ENCODE measurements at places on chromosomes 11 and 22.

- no peak for DNase-seq
Observed at GRCh38 chr11:17287058-17287457, 10.5 kb downstream of the NUCB2 start.

DNA sequence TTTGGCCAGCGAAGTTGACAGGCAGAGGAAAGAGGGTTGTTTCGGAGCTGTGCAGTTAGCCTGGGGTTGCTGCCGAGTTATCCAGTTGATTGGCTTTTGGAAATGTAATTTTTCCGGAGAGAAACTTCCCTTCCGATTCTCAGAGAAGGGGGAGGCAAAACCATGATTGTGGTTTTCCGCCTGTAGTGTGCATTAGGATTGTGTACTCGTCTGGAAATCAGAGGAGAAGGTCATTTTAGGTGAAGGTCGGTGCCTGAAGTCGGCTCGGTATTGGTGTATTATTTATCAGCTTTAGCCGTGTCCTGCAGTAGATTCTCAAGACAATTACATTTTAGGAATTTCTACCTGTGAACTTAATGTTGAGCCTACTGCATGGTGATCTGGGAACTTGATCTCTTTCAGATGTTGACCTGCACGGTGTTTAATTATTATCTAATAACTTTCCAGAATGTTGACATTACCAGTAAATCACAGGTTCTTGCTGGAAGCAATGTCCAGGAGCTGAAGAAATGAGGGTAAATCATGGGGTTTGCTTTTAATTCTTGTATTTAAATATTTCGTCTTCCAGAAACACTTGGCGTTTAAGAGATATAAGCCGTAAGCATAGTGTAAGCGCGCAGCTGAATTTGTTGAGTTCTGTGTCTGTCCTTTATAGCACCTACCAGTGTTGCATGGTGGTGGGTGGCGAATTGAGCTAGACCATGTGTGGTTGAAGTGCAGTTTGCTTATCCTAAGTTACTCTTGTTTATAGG is 1.3 kb downstream of the ARHGEF12 start:
- no peak for DNase-seq

- no peak for DNase-seq
Observed at GRCh38 chr22:41563051-41563711, 2.4 kb downstream of the CSDC2 start.

GRCh38 chr22:42697542-42698013 is 23.1 kb downstream of the A4GALT start:
- no peak for DNase-seq

- DNase-seq, result no peak
Observed at GRCh38 chr11:124875401-124875800, 10.2 kb downstream of the ROBO3 start.

DNA sequence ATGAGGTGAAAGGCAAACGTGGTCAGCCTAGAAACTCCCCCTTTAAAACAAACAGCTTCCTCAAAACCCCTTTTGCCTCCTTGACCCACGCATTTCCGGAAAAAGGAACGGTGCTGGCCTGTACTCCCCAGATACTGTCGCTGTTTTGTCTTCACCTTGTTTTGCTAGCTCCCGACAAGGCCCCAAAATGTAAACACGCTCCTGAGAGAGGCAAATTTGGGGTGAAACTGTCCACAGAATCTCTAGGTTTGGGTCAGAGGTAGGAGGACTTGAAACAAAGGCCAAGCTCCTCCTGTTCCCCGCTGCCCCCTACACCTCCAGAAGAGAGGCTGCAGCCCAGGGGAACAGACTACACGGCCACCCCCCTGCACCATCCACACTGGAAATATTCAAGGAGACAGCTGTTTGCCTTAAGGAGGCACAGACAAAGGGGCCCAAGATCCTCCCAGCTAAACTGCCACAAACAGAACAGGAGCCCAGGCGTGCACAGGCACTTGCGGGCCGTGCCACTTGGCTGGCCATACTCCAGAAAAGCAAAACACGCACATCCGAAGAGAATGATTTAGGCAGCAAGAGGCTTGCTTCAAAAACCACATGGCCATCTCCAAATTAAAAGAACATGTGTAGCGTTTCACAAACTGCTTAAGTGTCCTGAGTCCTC is 160.5 kb upstream of the GRK3 start:
- DNase-seq, result no peak

DNA sequence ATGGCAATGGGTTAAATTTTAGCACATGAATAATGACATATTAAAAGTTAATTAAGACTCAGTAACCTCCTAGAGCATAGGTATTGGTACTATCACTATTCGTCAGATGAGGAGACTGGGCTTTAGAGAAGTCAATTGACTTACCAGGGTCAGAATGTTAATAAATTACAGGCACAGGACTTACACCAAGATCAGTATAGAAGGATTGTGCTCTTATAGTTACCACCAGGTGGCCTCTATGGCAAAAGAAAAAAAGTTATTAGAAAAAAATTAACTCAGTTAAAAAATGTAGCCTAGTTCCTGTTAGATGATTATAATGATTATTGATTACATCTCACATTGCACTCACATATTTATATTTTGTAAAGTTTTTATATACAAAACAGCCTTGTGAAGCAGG is 1163.7 kb downstream of the FAM181B start:
- DNase-seq, result no peak

DNA sequence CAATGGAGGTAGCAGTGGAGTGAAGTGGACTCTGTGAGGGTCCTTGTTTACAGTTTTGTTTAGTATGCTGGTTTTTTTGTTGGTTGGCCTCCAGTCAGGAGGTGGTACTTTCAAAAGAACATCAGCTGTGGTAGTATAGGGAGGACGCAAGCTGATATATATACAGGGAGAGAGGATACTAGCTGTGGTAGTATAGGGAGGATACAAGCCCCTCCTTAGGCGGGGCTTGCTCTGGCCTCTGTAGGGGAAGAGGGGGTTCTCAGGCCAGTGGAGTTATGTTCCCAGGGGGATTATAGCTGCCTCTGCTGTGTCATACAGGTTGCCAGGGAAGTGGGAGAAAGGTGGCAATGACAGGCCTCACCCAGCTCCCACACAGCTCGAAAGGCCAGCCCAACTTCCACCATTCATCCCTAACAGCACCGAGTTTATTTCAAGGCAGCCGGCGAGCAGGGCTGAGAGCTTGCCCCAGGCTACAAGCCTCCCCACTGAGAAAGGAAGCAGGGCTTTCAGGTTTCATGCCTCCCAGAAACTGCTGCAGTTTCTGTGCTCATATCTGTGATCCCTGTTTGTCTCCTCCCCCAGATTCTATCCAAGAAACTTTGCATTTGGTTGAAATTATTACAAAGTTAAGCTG is 10.4 kb downstream of the OR52E6 start:
- no peak for DNase-seq

DNA sequence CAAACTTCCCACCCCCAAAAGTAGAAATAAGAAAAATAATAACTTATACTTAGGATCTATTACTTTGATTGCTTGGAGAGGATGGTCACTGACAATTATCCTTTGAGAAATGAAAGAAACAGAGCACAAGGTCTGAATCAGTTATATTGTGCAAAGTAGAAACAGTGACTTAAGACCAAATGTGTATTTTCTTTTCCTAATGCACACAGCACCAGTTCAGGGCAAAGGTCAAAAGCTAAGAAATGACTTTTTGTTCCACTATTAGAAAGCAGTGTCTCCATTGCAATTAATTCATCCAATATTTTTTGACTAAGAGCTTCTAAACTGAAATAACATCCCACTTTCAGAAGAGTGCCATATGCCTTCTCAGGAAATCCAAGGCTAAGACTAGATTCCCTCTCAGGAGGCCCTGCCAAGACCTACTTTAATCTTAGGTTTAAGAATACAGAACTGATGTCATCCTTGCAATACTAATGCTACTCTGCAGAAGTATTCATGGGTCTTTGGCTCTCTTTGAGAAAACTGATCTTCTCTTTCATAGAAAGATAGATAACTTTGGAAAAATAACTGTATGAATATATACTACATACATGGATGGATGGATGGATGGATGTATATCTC is 147.0 kb downstream of the APOL5 start:
- DNase-seq, result no peak

DNA sequence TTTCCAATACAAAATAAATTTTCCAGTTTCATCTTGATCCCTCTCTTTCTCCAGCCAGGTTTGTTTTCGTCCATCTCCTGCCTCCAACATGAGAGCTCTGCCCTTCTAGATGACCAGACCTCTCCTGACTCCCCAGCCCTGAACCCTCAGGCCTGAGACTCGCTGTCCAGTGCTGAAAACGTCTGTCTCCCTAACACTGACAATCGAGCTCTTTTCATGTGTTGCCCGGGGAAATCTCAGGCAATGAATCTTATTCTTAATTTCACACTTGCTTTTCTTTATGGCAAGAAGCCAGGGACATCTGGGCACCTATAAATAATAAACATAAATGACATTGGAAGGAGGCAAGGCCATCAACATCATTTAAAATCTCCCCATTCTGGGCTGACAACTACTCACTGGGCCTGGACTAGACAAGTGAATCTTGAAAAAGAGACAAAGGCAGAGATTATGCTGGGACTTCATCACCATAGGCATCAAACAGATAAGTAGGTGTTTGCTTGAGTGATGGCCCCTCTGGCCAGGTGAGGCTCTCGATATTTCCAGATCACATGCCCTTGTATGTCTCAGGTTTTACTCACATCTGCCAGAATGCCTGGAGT is 274.5 kb upstream of the B3GAT1 start:
- DNase-seq, result no peak

DNA sequence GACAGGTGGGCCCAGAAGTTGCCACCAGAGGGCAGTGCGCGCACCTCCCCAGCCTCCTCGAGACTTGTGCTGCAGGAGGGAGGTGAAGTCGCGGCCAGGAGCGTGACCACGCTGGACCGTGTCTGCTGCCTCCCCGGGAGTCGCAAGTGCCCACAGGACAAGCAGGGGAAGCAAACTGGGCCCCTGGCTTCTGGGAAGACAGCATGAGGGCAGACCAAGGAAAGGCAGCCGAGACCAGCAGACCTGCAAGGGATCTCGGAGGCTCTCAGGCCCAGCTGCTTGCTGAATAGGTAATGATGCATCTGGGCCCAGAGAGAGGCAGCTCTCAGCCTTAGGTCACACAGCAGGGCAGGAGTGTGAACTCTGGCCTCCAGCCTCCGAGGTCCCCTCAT is 17.0 kb upstream of the IL2RB start:
- DNase-seq, result peak; percentile 67

- no peak for DNase-seq
Observed at GRCh38 chr11:104666624-104667023, 231.6 kb downstream of the CASP12 start.

GRCh38 chr11:115981814-115982471 is 477.7 kb upstream of the CADM1 start:
- DNase-seq, result no peak

- no peak for DNase-seq
Observed at GRCh38 chr22:44455151-44455962, 42.7 kb downstream of the RTL6 start.

DNA sequence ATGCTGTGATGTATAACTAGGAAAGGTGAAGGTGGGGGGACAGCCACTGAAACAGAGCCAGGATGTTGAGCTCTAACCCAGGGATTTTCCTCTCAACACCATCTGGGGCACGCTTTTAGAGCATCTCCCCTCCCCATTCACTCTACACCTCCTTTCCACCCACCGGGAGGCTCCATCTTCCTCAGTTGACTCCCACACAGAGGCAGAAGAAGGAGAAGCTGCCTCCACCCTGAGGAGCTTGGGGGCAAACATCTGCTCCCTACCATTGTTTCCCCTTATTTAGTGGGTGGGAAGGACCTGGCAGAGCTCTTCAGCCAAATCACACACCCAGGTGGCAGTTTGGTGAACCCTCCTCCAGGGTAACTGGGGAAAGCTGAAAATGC is 50.0 kb upstream of the ADA2 start:
- DNase-seq, result no peak

Data from right lung (tissue), 10 donors.